ENCODE measurements at places on chromosomes 2 and 18.

- DNase-seq, result peak; percentile 4
These were observed 258.5 kb downstream of the RPIA start for GRCh38 chr2:88950010-88950409.

DNA sequence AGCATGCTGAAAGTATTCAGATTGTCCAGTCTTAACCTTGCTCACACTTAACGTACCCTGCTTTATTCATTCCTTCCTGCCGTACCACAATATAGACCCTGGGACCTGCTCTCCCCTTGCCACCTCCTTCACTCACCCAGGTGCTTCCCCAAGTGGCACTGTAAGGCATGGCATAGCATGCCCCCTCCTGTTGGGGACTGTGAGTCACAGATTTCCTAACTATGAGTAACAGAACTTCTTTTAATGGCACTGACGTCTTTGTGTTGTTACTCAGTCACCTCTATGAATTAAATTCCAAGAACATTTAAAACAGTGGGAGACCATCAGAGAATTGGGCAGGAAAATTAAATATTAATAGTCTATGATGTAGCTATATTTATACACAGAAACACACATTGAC is 117.2 kb downstream of the CTNNA2 start:
- peak; percentile 85 for DNase-seq

- DNase-seq, result no peak
These were observed 18.8 kb upstream of the TEX44 start for GRCh38 chr2:231573698-231574421.

GRCh38 chr2:234292205-234292961 is 204.5 kb downstream of the ARL4C start:
- peak; percentile 24 for DNase-seq

- DNase-seq, result peak; percentile 83
These were observed 127.0 kb upstream of the AGAP1 start for GRCh38 chr2:235366807-235367206.

DNA sequence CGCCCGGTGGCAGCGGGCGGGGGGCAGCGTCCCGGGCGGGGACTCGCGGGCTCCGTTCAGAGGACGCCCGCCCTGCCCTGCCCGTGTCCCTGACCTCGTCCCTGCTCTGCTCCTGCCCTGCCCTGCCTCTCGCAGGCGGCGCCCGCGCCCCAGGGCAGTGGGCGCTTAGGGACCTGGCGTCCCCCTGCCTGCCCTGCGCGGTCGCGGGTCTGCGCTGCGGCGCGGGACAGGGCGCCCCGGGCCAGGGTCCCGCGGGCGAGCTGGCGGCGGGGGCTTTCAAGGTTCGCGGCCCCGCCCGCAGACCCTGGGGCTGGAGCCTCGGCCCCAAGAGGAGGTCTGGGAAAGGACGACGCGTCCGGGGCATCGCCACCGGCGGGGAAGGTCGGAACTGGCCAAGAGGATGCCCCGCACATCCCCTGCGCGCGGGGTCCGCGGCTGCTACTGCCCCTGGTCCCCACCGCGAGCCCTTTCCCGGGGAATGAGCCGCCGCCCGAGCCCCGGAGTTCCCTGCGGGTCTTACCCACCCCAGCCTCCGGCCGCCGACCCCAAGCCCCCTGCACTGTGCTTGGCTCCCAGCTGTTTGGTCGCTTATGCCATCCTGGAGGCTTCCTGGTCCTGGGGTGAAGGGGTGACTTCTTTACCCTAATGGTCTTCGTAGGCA is 679 bp downstream of the RNF144A start:
- peak; percentile 18 for DNase-seq

- DNase-seq, result peak; percentile 45
These were observed 77.4 kb downstream of the DYSF start for GRCh38 chr2:71530641-71531332.

- peak; percentile 75 for DNase-seq
These were observed 42.9 kb upstream of the MYO1B start for GRCh38 chr2:191202209-191202721.

GRCh38 chr18:37435996-37436395 is 129.6 kb downstream of the CELF4 start:
- peak; percentile 76 for DNase-seq

- no peak for DNase-seq
These were observed 312.0 kb upstream of the TNP1 start for GRCh38 chr2:217171874-217172273.
